ENCODE measurements at places on chromosomes 2 and 18.
A peak's percentile ranks its signal among the peaks of the same experiment; 100 is the strongest.

GRCh38 chr18:13131283-13131682 is 87.3 kb upstream of the LDLRAD4 start:
- no peak for DNase-seq

- no peak for DNase-seq
Observed at GRCh38 chr2:173511942-173512341, 157.3 kb downstream of the CDCA7 start.

DNA sequence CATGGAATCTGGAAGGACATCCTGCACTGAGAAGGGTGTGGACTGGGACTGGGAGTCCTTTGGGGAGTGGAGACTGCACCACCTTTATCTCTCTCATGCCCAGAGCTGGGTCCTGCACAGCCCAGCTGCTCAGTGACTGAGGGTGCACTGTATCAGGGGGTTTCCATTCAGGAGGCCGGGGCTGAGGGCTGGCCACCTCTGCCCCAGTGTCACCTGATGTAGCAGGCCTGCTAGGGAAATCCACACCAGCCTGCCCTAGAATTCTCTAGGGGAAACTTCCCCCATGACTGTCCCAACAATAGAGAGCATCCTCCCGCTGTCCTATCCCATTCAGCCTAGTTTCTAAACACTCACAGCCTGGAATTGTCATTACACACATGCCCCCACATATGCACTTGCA is 116.7 kb downstream of the CTIF start:
- DNase-seq, result no peak

DNA sequence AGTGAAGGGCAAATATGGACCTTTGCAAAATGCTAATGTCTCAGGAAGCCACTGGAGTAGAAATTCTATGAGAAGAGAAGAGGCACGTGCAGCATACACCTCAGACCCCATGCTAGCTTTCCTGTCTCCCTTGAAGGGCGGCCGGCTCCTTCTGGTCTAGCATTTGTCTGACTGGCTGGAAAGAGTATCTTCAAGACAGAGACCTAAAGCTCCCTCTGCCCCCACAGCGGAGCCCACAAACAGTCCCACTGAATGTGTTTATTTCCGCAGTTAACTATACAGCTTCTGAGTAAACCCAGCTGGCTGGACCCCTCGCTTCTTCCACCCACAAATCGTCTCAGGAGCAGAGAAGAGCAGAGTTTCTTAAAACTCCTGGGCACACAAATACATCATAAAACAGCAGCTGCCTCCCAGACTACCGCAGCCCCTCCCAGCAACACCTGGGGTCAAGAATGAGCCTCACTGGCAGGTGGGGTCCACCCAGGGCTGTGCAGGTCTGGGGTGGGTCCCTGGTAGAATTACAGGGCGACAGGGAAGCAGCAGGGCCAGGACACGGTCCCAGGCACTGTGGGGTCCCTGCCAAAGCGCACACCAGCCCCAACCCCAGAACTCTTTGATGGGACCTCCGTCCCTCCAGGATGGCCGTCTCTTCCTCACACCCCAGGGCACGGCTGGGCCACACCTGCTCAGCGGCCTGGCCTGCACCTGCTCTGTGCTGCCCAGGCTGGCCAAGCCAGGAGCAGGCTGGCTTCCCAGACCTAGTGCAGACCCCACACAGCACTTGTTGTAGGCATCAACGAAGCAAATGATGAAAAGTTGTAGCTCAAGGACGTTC is 103.8 kb downstream of the PXDN start:
- no peak for DNase-seq

DNA sequence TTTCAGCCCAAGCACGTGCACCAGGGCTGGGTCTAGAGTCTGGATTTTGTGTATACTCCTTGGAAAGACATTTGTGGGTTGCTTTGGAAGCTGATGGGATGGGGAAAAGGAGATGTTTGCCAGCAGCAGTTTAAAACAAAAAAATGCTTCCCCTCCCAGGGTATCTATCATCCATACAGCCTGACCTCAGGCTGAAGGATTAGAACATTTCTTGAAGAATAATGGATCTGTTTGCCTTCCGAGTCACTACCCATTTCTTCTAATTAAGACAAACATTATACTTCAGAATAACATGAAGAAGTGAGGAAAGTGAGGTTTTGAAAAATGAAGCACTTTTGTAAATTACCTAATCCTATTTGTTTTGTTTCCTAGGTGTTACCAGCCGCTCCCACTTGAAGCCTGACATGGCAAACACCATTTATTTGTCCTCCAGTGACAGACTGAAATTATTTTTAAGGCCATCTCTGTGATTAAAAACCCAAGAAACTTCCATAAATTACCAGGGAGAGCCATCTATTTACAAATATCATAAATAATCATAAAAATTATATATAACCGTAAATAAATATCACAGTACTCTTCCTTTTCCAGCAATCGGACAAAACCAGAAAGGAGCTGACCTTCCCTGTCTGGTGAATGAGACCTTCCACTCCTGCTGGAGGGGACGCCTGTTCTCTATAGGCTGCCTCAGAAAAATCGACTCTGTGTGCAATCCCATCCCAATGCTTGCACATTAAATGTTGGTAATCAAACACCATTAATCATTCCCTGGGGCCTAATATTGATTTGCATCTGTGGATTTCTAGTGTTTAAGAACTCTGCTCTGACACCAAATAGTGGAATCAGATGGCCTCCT is 106.8 kb downstream of the C1D start:
- no peak for DNase-seq

- DNase-seq, result no peak
Observed at GRCh38 chr18:9550429-9550828, 63.9 kb downstream of the PPP4R1 start.

DNA sequence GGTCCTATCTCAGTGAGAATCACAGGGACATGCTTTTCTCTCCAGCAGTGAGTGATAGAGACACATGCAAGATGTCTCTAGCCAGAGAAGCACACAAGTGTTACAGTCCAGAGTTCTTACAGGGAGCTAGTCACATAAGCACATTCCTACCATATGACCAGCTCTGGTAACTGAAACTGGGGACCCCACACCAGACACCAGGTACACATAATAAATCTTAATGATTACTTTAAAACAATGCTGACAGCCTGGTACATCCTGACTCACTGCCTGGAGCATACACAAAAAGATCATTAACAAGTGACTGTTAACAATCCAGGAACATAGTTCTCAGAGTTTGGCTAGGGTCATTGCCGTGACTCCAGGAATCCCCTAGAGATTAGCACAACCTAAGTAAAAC is 53.6 kb downstream of the GALNT1 start:
- peak; percentile 18 for DNase-seq

GRCh38 chr2:160657196-160657595 is 163.6 kb upstream of the RBMS1 start:
- no peak for DNase-seq

- DNase-seq, result no peak
Observed at GRCh38 chr2:1650085-1650872, 94.0 kb downstream of the PXDN start.

- no peak for DNase-seq
Observed at GRCh38 chr18:61199171-61199848, 133.9 kb upstream of the CDH20 start.

Data from GM04504 (cell line).